ENCODE measurements at places on chromosomes 12 and 14. TPM values are rescaled to one million over a fixed set of nuclear protein-coding genes. Genes with fewer than 3 reads are reported as not detected.
A peak's percentile ranks its signal among the peaks of the same experiment; 100 is the strongest.

GRCh38 chr12:71504476-71504875 is 64.9 kb downstream of the LGR5 start:
- no peak for DNase-seq

GRCh38 chr14:37247791-37248461 is 50.2 kb downstream of the MIPOL1 start:
- no peak for DNase-seq

- DNase-seq = no peak
Measured at GRCh38 chr12:1924996-1925683, 6.7 kb upstream of the CACNA2D4 start.

DNA sequence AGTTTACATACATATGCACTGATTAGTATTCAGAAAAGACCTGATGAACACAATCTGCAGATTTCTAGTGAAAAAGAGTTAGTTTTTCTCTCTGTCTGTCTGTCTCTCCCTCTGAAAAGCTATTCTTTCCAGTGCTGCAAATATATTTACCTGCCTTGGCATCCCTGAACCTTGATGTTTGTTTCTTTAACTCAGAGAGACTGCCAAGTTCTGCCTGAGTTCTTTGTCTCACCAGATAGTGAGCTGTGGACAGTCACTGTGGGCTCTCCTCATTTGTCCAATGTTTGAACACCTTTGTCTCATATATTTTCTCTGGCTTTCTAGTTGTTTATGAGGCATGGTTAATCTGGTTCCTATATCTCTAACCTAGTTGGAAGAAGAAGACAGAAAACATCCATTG is 250.4 kb downstream of the SOX5 start:
- DNase-seq = no peak

GRCh38 chr14:92997343-92998061 is 74.6 kb downstream of the CHGA start:
- no peak for DNase-seq

DNA sequence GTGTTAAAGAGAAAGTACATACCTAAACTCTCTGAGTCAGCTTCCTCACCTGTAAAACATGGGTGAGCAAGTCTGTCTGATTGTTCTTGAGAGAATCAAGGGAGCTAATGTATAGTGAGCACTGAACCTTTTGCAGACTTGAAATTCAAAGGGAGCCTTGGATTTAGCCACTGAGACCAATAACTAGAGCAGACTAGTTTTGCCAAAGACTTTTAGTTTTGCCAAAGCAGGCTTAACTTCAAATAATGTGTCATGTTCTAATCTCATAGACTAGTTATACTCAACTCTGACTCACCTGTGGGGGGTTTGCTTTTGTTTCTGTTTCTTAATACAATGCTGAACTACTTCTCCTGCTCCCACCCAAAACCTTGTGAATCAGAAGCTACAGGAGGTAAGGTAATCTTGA is 123.7 kb downstream of the SLC25A21 start:
- DNase-seq = no peak

DNA sequence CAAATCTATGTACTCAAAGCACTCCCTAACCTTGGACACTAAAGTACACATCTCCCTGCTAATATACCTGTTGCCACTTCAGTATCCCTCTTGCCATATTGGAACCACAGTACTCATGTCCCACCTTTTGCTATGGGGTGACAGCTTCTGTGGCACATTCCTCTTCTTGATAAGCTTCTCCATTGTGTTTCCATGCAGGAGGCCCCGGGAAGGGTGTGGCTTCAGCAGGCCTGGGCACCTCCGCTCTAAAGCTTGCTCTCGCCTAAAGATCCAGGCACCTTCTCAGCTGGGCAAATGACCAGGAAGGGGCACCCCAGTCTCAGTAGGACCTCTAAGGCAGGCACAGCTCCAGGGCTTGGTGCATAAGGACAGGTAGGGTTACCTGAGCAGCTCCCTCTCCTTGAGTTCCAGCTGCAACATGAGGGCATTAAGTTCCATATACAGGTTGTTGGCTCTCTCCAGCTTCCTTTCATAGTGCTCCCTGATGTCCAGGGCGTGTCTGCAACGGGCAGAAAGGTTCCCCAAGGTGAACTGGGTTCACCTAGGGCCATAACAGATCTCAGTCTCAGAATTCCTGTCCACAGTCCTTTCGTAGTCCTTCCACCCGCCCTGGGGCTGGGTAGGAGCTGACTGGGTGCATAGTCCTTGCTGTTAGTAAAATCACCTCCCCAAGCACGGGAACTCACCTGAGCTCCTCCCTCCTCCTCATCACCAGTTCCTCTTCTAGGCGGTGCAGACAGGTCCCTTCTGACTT is 15.9 kb downstream of the MAP3K12 start:
- no peak for DNase-seq

DNA sequence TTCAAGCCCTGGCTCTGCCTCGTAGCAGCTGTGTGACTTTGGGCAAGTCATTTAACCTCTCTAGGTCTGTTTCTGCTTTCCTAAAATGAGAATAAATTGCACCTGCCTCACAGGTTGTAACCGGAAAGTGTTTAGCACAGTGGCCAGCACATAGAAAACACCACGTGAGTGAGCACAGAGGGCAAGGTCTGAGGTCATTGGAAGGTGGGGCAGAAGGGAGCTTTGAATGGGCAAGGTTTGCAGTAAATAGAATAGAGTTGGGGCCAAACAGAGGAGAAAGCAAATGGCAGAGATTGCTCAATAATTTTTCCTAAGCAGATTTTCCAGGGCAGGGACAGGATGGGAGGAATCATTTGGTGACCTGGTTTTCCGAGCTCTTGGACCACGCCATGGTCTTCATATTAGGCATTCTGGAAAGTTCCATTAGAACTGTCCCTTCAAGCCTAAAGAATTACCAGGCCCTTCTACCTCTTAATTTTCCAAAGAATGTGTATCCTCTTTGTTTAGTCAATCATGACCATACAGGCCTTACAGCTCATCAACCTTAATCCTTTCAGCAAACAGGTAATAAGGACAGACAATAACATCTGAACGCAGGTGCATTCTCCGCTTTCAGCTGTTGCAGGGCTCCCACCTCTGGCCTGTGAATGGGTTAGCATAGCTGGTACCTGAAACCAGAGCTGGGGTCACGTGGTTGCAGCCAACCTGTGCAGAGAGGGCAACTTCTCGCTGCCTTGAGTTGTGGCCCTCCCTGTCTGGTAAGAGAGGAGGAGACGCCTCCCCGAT is 53.8 kb downstream of the VWF start:
- DNase-seq = no peak

GRCh38 chr12:89156862-89157262 is 195.4 kb downstream of the DUSP6 start:
- DNase-seq = peak; percentile 54

GRCh38 chr12:31029468-31029867 is 44.2 kb upstream of the DDX11 start:
- no peak for DNase-seq

DNA sequence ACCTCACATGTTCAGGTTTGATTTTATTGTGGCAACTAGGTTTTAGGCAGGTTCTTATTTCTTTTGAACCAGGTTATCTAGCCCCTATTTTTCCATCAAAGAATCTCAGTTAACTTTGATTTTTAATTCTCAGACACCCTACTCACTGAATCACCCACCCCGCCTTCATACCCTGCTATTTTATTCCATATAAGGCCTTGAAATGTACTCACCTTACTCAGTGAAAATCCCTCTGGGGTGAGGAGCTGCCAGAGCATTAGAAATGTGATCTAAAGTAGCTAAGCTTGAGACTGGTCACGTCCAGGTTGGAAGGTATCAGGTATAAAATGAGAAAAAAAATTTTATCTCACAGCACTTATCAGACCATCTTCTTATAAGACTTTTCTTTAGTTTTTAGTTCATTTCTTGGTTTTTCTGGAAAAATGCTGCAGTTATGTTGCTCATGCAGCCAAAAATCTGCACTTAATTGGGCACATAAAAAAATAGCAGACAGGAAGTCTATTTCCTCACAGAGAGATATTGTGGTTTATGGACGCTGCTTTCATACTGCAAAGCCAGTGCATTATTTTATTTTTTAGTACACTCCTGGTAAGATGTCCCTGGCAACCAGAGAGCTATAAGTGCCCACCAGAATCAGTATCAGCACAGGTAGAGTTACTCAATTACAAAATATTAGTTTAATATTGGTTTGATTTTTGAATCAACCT is 101.5 kb upstream of the CCDC91 start:
- no peak for DNase-seq

GRCh38 chr14:49959822-49960408 is 67.0 kb downstream of the ARF6 start:
- no peak for DNase-seq

DNA sequence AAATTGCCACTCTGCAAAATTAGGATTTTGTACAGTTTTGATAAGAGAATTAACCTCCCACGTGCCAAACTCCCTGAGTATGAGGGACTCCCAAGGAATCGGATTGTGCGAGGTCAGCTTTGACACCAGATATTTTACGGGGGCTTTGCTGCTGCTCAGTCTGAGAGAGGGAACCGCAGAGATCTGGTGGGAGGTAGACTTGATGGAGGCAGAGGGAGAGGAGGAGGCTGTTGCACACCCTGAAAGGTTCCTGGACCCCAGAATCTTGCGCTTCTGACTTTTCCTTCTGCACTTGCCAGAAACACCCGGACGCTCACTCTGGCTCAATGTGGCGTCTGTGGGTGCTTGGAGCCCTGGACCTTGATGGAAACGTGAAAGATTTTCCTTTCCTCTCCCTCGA is 83.9 kb downstream of the PAPOLA start:
- DNase-seq = no peak

The SLC8B1 gene
- 22.9 TPM for total RNA-seq

The SLC17A8 gene
- not detected for total RNA-seq

The ANO2 gene
- total RNA-seq = 0.43 TPM

The IFI27 gene
- 51.4 TPM for total RNA-seq

The KRT3 gene
- total RNA-seq = not detected

The ST8SIA1 gene
- total RNA-seq = 1.3 TPM

The RDH5 gene
- 6.0 TPM for total RNA-seq

The CLEC12A gene
- not detected for total RNA-seq

The PLBD1 gene
- total RNA-seq = 10.0 TPM

Measured in fibroblast of villous mesenchyme (primary cell).